ENCODE measurements at places on chromosomes 4 and X. TPM values are rescaled to one million over a fixed set of nuclear protein-coding genes. Genes with fewer than 3 reads are reported as not detected.

Gene POLN
- 1.8 TPM for polyA plus RNA-seq

Gene PSAPL1
- polyA plus RNA-seq = not detected

Gene ITIH6
- polyA plus RNA-seq = not detected

Gene EPHA5
- polyA plus RNA-seq = not detected

Gene CTAG1B
- not detected for polyA plus RNA-seq

Gene SOWAHB
- not detected for polyA plus RNA-seq

Gene MAP3K15
- polyA plus RNA-seq = not detected

Gene EXOSC9
- 45.1 TPM for polyA plus RNA-seq

Gene GAGE1
- polyA plus RNA-seq = not detected

Gene FRMD7
- polyA plus RNA-seq = not detected

Gene TLR2
- 3.0 TPM for polyA plus RNA-seq

Gene PRDM5
- polyA plus RNA-seq = 0.44 TPM

Gene CPZ
- not detected for polyA plus RNA-seq

Gene IRS4
- not detected for polyA plus RNA-seq

Gene FAM9B
- not detected for polyA plus RNA-seq

Gene VCX2
- not detected for polyA plus RNA-seq

Gene ETDB
- polyA plus RNA-seq = not detected

Gene CABS1
- polyA plus RNA-seq = not detected

Gene UGT2B17
- not detected for polyA plus RNA-seq

Gene ADGRG2
- not detected for polyA plus RNA-seq

Gene HCCS
- polyA plus RNA-seq = 30.4 TPM

Gene PLAC8
- polyA plus RNA-seq = 378 TPM

Gene PLP1
- polyA plus RNA-seq = not detected

Gene PDE6B
- polyA plus RNA-seq = 15.3 TPM

Gene CFP
- 16.4 TPM for polyA plus RNA-seq

Gene HMGN5
- 5.5 TPM for polyA plus RNA-seq

Gene LRAT
- not detected for polyA plus RNA-seq

Gene PNMA6F
- polyA plus RNA-seq = not detected

Gene NAP1L2
- polyA plus RNA-seq = 0.63 TPM

Gene YY2
- 0.71 TPM for polyA plus RNA-seq

Gene TLR7
- 0.16 TPM for polyA plus RNA-seq

Gene AMER1
- polyA plus RNA-seq = 0.05 TPM

Gene MAGEB1
- not detected for polyA plus RNA-seq

Gene ZCCHC12
- polyA plus RNA-seq = not detected

Gene ITGB1BP2
- polyA plus RNA-seq = not detected

Gene PNMA6A
- 0.08 TPM for polyA plus RNA-seq

Gene SPIN2A
- polyA plus RNA-seq = 0.09 TPM

Gene CASP6
- 115 TPM for polyA plus RNA-seq

Gene SMPX
- polyA plus RNA-seq = not detected

Gene RBMXL3
- polyA plus RNA-seq = not detected

Gene PRKX
- 73.9 TPM for polyA plus RNA-seq

Gene F11
- not detected for polyA plus RNA-seq

Gene SPANXN5
- not detected for polyA plus RNA-seq

Gene BMPR1B
- not detected for polyA plus RNA-seq

Gene SPANXB1
- not detected for polyA plus RNA-seq

Gene ZFP92
- 0.03 TPM for polyA plus RNA-seq

Gene RAB40AL
- polyA plus RNA-seq = not detected

Gene TXK
- 54.0 TPM for polyA plus RNA-seq

Gene HSFX4
- not detected for polyA plus RNA-seq

All from CD4-positive, alpha-beta memory T cell (primary cell).